ENCODE measurements at places on chromosomes 11 and 22.

GRCh38 chr22:22720201-22720723 lies 75.8 kb downstream of the GGTLC2 start:
- peak; percentile 32 for DNase-seq

- DNase-seq = no peak
These were observed 15.3 kb downstream of the CLPB start for GRCh38 chr11:72418834-72419560.

DNA sequence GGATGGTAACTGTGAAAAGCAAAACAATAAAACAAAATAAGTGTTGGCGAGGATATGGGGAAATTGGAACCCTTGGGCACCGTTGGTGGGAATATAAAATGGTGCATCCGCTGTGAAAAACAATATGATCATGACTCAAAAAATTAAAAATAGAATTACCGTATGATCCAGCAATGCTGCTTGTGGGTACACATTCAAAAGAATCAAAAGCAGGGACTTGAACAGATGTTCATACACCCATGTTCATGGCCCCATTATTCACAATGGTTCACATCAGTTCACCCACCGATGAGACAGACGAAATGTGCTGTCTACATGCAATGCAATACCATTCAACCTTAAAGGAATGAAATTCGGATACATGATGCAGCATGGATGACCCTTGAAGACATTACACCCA lies 1.2 kb upstream of the DERL3 start:
- no peak for DNase-seq

DNA sequence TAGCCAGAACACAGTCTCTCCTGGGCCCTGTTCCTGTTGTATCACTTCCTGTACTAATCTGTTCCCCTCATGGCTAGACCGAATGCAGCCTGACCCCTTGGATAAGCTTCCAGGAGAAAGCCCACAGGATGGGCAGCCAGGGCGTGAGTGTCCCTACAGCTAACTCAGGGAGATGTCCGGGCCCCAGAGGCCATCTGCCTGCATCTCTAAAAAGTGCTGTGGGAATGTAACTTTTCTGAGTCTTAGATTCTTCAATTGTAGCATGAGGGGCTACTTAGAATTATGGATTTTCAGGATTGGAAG lies 7.7 kb upstream of the MALAT1 start:
- no peak for DNase-seq

DNA sequence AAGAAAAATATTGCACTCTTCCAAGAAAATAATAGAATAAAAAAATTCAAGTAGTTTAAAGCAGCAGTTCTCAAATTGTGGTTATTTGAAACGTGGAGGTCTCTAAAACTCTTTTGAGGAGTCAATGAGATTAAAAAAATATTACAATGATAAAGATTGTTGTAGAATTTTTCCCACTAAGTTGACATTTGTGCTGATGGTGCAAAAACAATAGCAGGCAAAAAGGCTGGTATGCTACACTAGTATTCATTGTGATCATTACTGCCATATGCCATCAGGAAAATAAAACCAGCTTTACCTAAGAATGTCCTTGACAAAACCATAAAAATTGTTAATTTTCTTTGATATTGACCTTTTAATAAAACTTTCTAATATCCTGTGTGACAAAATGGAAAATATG lies 505.2 kb upstream of the ANO5 start:
- DNase-seq = no peak
